ENCODE measurements at places on chromosomes 1 and 21. TPM values are rescaled to one million over a fixed set of nuclear protein-coding genes. Genes with fewer than 3 reads are reported as not detected.
A peak's percentile ranks its signal among the peaks of the same experiment; 100 is the strongest.

The PPIAL4G gene
- total RNA-seq = not detected

The UQCRH gene
- total RNA-seq = 1,085 TPM

- DNase-seq = peak; percentile 71
These were observed 229.7 kb upstream of the TMEM51 start for GRCh38 chr1:14923727-14924452.

DNA sequence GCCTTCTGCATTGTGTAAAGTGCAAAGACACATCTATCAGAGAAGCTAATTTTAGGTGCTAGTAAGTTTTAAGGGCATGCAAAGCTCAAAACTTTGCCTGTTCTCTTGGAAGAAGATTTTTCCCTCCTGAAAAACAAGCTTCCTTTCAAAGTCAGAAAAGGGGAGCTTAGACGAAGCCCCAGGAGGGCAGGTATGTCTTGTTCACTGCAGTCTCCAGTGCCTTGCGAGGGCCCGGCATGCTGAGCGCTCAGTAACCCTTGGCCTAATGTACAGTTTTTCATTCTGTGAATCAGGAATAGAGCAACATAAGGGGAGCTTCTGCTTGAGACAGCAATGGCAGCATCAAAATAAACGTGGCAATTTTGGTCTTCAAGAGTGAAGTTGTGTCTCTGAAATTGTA, 35.0 kb downstream of the GALNT2 start:
- DNase-seq = no peak

GRCh38 chr1:202958544-202959275, 598 bp upstream of the ADIPOR1 start:
- no peak for DNase-seq

GRCh38 chr1:2929335-2929734, 91.9 kb upstream of the ACTRT2 start:
- DNase-seq = no peak

DNA sequence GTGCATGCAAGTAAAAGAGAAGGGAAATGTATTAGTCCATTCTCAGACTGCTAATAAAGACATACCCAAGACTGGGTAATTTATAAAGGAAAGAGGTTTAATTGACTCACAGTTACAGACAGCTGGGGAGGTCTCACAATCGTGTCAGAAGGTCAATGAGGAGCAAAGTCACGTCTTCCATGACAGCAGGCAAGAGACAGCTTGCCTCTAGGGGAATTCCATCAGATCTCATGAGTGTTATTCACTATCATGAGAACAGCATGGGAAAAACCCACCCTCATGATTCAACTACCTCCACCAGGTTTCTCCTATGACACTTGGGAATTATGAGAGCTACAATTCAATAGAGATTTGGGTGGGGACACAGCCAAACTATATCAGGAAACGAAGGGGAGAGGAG, 8.1 kb downstream of the KRTAP21-3 start:
- DNase-seq = no peak
